ENCODE measurements at places on chromosomes 4 and X.

DNA sequence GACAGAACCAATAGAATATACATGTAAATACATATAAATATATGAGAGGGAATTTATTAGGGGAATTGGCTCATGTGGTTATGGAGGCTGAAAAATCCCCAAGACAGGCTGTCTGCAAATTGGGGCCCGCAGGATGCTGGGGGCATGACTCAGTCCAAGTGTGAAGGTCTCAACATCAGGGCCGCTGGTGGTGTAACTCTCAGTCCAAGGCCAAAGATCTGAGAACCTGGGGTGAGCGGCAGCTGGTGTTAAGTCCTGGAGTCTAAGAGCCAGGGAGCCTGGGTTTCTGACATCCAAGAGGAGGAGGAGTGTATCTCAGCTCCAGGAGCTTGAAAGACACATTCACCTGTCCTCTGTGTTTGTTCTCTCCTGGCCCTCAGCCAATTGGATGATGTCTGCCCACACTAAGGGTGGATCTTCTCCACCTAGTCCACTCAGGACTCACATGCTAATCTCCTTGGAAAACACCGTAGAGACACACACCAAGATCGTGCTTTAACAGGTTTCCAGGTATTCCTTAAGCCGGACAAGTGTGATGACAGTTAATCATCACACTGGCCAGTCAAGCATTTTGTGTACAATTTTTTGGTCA is 28.9 kb downstream of the TIGD2 start:
- DNase-seq, result no peak

DNA sequence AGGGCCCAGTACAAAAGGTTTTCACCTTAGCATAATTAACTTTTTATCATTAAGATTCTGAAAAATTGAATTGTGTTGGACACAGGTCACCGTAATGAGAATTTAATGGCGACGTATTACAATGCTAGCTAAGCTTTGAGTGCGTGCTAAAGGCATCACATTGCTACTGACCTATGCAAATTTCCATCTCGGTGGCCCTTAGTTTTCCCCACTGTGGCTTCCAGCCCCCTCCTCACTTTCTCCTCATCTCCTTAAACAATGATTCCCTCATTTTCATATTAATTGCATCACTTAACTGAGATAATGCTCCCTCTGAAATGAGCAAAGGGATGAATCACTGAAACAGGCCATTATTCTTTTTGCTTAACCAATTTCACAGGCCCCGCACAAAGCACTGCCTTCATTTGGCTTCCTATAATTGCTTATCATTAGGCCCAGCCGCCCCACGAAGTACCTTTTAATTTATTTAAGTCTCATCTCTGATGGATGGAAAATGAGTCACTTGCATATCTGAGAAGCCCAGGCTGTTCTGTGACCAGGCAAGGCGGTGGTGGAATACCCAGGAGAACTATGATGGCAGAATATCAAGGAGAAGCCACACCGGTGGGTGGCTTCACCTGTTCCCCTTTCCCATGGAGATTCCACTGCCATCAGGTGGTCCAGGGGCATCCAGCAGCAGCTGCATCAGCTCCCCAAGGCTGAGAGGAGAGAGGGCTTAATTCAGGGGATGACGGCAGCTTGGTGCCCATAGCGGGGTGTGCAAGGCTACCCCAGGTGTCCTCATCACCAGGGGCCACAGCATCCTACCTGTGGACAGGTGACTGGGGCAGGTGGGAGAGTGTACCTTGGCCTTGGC is 223.8 kb upstream of the BOD1L1 start:
- no peak for DNase-seq

GRCh38 chr4:8854931-8855330 is 16.7 kb downstream of the HMX1 start:
- DNase-seq, result no peak

- no peak for DNase-seq
These were observed 569.4 kb downstream of the BCOR start for GRCh38 chrX:39528161-39528916.

GRCh38 chrX:114508756-114509155 is 75.1 kb upstream of the HTR2C start:
- DNase-seq, result no peak

DNA sequence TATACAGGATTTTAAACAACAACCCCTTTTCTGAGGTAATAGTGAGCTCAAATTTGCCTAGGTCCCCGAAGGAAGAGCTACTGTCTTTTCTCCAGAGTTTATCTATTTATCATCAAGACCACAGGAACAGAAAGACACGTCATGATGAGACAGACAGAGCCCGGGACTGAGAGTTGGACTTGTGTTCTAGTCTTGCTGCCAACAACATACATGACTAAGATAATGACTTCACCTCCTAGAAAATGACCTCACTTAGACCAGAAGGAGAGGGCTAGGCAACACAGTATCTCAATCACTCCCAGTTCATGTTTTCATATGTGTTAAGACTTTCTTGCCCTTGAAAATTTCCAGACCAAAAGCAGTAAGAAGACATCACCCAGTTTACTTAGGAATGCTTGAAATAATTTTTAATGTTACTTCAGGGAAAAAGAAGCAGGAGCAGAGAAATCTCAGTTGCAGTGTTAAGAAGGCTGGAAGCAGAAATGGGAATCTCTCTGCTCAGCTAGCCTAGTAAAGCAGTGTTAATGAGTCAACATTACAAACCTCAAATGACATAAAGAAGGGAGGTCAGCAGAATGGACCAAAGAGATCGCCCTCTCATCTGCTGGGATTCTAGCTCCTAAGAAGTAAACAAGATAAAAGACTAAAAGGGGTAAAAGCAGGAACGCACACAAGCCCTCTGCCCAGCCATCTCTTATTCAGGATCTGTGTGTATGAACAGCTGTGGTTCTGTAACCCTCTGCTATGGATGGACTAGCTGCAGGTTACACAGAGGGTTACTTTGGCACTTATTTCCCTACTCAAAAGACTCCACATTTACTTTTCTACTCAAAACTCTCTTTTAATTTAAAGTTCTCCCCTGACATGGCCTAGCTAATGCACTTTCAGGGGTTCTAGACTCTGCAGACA is 24.8 kb downstream of the PDGFC start:
- no peak for DNase-seq

- DNase-seq, result no peak
These were observed 1.5 kb downstream of the STARD8 start for GRCh38 chrX:68648960-68649359.

DNA sequence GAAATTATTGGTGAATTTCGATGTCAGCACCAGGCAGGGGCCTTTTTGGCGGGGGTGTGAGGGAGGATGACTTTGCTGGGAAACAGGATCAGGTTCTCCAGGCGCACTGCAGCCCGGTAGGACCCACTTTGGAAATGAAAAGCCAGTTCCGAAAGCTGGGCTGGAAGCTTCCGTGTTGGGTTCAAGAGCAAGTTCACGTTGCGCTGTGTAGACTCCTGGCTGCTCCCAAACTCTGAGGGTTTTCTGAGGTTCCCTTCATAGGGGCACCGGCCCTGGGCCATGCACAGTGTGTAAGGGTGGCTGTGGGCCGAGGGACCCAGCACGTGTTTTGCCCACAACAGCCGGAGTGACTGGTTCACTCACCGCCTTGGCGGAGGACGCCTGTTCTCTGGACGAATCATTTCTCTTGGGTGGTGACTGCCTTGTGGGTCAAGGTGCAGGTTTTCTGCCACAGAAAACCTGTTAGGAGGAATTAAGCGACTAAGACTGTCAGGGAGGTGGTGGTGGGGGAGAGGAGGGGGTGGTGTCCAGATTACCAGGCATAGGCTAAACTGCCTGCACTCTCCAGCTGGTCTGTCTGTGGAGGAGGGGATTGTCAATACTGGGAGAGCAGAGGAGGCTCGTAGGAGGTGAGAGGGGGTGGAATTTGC is 8.0 kb downstream of the SHOX start:
- no peak for DNase-seq

DNA sequence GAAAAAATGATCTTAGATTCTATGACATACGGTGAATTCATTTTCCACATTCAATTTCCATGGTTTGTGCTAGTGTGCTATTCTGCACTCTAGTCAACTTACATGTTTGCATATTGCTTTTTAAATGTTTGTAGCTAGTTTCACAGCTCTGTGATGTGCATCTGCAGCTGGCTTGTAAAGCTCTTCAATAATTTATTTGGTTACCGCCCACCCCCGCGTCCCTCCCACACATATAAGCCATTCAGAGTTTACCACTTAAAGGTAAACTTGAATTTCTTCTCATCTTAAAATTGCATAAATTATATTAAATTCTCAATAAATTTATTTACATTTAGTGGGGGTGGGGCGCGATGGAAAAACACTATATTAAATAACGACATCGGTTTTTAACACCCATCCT is 291 bp upstream of the NBDY start:
- no peak for DNase-seq
